ENCODE measurements at places on chromosomes 12 and 14.

- DNase-seq = peak; percentile 61
Measured at GRCh38 chr12:89980236-89980635, 271.6 kb upstream of the ATP2B1 start.

DNA sequence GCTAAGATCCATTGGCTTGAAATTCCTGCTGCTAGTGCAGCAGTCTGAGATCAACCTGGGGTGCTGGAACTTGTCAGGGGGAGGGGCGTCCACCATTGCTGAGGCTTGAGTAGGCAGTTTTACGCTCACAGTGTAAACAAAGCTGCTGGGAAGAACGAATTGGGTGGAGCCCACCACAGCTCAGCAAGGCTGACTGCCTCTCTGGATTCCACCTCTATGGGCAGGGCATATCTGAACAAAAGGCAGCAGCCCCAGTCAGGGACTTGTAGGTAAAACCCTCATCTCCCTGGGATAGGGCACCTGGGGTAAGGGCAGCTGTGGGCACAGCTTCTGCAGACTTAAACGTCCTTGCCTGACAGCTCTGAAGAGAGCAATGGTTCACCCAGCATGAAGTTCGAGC lies 191.7 kb downstream of the ALG10B start:
- DNase-seq = no peak

DNA sequence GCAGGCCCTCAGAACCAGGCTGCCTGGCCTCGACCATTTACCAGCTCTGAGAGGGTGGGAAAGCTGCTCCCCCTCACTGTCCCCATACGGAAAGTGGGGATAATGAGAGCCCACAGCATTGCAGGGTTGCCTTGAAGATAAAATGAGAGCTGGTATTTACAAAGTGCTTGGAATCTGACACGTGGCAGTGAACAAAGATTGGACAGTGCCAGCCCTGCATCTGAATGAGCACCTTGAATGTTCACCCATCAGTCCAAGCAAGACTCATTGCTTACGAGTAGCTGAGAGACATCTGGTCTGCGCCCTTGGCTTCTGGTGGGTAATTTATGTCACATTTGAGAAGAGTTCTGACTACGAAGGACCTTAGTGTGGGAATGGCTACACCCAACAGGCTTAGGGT lies 67.5 kb downstream of the CLMN start:
- no peak for DNase-seq

DNA sequence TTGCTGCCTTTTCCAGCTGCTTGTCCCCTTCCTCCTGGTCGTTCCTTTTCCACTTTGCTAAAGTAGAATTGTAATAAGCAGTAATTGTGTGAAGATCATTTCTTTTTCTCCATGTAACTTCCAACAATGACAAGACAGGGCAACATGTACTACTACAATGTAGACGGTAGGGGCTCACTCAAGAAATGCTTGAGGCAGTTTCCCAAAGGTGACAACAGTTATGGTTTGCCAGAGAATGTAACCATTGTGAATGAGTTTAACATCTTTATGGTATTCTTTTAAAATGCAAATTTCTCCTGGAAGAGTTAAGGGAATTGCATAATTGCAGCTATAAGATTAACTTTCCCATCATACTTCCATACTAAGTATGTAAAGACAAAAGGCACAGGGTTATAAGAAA lies 23.8 kb upstream of the PHLDA1 start:
- DNase-seq = no peak

GRCh38 chr12:102437511-102437910 lies 42.9 kb downstream of the IGF1 start:
- DNase-seq = no peak

- DNase-seq = no peak
Measured at GRCh38 chr12:52082026-52082668, 2.6 kb downstream of the SMIM41 start.

DNA sequence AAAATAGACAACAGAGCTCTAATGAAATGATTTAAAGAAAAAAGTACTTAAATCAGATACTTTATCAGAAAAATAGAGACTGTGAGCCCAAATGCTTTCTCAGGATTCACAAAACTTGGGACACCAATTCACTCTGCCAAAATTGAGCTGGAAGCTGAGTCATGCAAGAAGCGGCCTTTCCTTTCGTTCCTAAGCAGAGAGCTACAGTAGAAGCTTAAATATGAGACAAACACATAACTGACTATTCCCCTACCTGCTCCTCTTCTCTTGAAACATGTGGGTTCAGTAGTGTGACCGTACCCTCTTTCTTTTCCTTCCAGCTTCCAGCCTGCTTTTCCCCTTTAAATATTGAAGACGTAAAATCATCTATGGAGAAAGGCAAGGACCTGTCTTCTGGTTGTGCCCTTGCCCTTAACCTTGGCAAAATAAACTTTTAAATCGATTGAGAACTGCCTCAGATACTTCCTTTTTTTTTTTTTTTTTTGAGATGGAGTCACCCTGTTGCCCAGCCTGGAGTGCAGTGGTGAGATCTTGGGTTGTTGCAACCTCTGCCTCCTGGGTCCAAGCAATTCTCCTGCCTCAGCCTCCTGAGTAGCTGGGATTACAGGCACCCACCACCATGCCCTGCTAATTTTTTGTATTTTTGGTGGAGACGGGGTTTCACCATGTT lies 4.4 kb upstream of the SDS start:
- no peak for DNase-seq

DNA sequence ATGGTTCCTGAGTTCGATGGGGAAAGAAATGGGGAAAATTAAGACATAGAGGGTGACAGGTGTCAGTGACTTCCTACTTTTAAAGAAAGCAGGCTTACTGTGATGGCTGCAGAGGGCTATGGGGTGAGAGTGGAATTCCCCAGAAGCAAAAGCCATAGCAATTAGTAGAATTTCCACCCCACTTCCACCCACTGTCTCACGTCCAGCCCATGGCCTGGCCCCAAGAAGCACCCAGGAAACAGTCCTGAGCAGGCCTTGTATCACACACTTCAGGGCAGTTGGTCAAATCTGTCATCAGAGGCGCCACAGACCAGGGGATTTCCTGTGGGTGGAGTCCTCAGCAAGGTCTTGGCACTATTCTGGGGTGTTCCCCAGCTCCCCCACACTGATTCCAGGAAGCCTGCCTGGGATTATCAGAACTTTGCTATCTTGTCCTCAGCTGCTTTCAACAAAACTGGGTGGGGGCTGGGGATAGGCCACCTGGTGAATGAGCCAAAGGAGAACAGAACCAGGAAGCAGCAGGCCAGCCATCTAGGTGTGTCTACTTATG lies 120.1 kb upstream of the CCND2 start:
- DNase-seq = no peak

GRCh38 chr12:79227091-79227490 lies 362.5 kb downstream of the SYT1 start:
- no peak for DNase-seq

DNA sequence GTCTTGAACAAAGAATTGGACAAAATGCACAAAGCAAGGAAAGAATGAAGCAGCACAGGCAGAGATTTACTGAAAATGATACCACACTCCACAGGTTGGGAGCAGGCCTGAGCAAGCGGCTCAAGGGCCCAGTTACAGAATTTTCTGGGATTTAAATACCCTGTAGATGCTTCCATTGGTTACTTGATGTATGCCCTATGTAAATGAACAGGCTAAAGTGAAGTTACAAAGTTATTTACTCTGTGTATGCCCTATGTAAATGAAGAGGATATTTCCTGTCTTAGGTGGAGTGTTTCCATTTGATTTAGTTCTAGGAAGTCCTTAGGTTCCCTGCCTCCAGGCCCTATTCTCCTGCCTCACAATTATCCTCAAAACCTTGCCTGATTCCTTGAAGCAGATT lies 36.6 kb downstream of the TMX1 start:
- no peak for DNase-seq

GRCh38 chr12:42277396-42278127 lies 39.5 kb upstream of the YAF2 start:
- no peak for DNase-seq

- DNase-seq = no peak
Measured at GRCh38 chr12:62533755-62534107, 67.1 kb downstream of the MON2 start.

- DNase-seq = no peak
Measured at GRCh38 chr14:76829013-76829365, 2.8 kb downstream of the LRRC74A start.
